Neuronal stem cell (in vitro differentiated cells): ENCODE measurements at places on chromosomes 3 and 15.

- DNase-seq = no peak
Observed at GRCh38 chr3:72517921-72518424, 330.3 kb downstream of the SHQ1 start.

DNA sequence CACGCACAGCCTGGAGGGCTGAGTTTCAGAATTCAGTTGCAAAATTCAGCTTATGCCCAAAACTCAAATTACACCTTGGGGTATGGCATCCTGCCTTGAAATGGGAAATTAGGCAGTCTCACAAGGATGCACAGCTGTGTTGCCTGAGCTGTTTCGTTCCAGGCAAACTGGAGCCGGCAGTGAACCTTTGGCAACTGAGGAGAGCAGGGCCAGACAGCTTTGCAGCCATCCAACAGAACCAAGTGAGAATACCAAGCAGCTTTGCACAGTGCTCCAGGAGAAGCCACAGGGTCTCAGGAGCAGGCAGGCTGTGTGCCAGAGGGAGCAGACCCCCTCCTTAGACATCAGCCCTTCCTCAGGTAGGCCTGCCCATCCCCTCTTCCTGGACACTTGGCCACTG lies 32.5 kb upstream of the BFSP2 start:
- no peak for DNase-seq

GRCh38 chr15:75131269-75131643 lies 70.4 kb upstream of the C15orf39 start:
- DNase-seq = no peak

DNA sequence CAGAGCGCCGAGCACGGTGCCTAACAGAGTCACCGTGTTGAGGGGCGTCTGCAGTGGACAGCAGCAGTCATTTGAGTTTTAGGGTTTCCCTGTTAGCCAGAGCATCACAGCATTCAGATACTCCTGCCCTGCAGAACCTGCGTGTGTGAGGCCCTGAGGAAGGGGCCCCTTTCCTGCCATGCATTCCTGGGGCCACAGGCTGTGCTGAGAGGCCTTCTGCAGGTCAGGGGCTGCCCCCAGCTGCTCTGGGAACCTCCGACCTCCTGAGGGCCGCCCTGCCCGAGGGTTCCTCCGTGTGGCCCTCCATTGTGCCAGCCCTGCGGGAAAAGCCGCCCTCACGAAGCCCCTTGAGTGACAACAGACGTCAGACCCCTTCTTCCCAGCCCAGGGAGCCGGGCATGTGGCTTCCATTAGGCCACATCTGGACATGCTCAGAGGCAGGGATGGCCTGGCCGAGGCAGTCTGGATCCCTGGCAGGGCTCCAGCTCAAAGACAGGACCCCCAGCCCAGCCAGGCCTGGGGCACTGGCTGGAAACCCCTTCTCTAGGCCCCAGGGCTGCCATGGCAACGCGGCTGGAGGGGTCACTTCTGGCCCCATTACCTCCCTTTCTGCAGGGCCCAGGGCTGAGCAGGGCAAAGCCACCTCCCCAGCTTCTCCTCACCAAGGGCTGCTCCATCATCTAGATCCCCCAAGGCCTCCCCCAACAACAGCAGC lies 25.3 kb downstream of the FBLN2 start:
- DNase-seq = no peak

- DNase-seq = no peak
Observed at GRCh38 chr3:138441256-138441655, 6.8 kb downstream of the ESYT3 start.

- no peak for DNase-seq
Observed at GRCh38 chr3:142272200-142272891, 47.0 kb upstream of the GK5 start.

GRCh38 chr3:197238842-197239241 lies 59.6 kb downstream of the DLG1 start:
- no peak for DNase-seq

- no peak for DNase-seq
Observed at GRCh38 chr3:21645121-21645897, 105.7 kb downstream of the ZNF385D start.

- DNase-seq = no peak
Observed at GRCh38 chr3:80238606-80239005, 470.8 kb upstream of the ROBO1 start.

DNA sequence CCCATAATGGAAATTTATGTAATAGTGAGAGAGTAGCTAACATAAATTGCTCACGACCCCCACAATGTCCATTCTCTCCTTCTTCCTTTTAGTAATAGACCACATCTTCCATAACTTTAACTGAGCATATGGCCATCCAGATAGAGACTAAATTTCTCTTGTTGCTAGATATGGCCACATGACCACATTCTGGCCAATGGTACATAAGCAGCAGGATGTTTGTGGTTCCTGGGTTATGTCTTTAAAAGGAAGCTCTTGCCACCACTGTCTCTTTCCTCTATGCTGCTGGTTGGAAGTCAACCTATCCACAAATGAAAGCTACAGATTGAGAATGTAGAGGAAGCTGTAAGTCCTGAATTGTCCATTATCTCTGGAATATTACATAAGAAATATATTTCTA lies 59.7 kb upstream of the NPHP3 start:
- no peak for DNase-seq

- no peak for DNase-seq
Observed at GRCh38 chr15:61336026-61336638, 107.0 kb upstream of the RORA start.

- no peak for DNase-seq
Observed at GRCh38 chr15:63446255-63446654, 58.1 kb upstream of the USP3 start.

DNA sequence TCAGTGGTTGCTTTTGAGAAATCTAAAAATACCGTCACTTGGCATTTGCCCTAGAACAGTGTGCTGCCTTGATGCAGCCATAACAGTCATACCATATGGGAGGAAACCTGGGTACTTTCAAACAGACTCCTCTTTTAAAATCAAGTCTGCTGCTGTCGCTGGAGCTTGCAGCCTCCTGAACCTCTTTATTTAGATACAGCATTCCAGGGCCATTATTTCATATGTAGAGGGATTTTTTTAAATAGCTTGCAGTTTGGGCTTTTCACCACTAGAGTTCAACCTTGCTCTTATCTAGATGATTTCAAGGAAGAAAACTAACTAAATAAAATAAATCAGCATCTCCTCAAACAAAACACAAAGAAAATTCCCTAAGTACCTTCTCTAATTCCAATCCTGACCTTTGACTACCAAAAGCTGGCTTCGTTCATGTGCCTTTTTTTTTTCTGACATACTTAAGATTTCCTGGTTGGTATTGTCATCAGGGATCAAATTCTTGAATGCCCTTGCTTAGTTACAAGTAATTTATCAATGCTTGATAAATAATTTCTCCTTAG lies 111.6 kb downstream of the KBTBD8 start:
- peak; percentile 40 for DNase-seq

DNA sequence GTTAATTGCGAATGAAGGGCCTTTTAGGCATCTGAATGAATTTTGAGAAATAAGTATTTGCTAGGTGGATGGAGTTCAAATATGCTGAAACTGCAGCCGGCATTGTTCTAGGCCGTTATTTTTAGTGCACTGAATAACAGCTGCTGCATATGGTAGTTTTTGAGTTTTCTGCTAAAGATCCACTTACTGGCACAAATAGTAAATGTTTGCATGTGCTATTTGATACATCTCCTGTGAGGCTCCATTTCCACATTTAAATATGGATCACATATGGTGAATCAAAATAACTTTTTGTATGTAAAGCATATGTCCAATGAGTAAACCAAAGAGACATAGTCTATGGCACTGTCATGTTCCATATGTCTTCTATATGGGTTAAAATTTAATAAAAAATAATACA lies 56.7 kb upstream of the CNTN4 start:
- DNase-seq = no peak

- DNase-seq = no peak
Observed at GRCh38 chr15:52008698-52009434, 10.2 kb upstream of the MAPK6 start.

GRCh38 chr15:61575597-61575996 lies 346.5 kb upstream of the RORA start:
- no peak for DNase-seq

DNA sequence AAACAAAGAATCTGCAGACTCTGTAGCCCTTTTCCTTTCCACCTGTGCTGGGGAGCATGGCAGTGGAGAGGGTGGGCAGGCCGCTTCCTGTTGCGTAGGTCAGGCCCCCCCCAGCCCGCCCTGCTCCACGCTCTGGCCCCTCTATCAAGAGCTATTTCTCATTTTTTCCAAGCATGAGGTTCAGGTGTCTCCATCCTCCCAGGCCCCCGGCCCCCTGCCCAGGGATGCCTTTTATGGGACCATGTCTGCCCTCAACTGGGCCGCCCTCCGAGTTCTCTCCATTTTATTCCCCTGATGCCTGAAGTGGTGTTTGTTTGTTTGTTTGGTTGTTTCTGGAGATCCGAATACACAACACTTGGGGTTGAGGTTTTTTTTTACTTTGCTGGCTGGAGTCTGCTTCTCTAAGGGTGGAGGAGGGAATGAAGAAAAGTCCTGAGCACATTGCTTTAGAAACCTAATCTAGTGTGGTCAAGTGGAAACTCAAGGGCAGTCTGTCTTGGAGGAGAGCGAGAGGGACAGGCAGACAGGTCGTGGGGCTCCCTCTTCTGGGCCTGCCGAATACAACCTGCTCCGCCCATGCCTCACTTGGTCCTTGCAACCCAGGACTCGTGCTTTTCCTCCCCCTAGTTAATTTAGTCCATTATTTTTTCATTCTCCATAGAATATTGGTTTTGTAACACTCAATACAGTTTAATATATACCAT lies 176.5 kb upstream of the LYSMD4 start:
- no peak for DNase-seq

DNA sequence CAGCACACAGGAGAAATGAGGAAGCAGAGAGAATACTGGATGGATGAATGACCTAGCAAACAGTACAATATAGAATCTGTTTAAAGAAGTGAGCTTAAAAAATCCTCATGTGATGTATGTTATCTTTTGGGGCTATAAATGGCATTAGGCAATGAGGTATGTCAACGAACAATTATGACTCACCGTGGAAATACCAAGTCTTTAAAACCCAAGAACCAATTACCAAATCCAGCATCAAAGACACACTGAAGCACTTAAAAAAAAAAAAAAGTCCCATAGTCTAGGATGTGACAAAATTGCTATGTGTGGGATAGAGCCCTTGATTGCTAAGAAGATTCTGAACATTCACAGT lies 36.3 kb upstream of the HERC1 start:
- DNase-seq = no peak

- DNase-seq = no peak
Observed at GRCh38 chr3:8979262-8979661, 16.0 kb upstream of the RAD18 start.

DNA sequence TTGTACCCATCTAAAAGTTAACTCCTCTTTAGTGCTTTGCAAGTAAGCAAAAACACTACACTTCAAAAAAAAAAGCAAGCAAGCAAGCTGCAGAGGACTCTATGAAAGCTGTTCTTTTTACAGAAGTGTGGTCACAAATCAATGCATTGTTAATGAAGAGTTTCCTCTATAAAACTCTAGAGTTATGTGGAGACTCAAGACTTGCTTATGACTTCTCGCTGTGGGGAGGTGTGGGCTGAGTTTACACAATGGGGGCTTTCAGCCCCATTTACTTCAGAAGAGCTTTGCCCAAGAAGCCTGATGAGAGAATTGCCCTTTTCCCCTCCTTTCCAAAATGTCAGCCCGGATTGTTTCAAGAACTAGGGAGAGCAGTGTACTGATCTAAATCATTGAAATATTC lies 144.4 kb downstream of the IGSF11 start:
- no peak for DNase-seq

DNA sequence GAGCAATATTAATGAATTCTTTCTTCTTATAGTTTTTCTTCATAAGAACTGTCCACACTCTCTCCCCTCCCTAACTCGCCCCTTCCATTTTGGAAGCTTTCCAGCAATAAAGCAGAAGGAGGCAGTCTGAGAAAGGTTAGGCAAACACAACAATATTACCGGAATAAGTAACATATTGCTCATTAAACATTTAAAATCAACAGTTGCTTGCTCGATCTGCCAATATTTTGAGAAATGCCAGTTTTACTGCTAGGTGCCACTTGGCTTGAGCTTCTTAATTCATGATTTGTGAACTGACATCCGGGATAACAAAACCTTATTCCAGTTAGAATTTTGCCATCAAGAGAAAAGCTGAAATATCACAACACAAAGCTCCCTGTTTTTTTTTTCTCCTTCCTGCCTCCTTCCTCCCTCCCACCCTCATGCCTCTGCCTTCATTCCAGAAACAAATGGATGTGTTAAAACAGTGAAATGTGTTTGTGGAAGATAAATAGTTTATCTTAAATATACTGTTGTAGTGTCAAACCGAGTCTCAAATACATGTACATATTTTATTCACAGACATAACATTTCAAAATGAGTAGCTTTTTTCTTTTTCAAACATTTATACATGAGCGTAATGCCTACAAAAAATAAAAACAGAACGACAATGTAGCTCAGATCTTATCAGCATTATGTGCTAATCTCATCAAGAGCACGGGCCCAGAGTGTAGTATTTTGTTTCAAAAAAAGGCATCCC lies 253.7 kb downstream of the GAP43 start:
- no peak for DNase-seq

- DNase-seq = no peak
Observed at GRCh38 chr15:98758224-98758623, 109.9 kb downstream of the IGF1R start.

DNA sequence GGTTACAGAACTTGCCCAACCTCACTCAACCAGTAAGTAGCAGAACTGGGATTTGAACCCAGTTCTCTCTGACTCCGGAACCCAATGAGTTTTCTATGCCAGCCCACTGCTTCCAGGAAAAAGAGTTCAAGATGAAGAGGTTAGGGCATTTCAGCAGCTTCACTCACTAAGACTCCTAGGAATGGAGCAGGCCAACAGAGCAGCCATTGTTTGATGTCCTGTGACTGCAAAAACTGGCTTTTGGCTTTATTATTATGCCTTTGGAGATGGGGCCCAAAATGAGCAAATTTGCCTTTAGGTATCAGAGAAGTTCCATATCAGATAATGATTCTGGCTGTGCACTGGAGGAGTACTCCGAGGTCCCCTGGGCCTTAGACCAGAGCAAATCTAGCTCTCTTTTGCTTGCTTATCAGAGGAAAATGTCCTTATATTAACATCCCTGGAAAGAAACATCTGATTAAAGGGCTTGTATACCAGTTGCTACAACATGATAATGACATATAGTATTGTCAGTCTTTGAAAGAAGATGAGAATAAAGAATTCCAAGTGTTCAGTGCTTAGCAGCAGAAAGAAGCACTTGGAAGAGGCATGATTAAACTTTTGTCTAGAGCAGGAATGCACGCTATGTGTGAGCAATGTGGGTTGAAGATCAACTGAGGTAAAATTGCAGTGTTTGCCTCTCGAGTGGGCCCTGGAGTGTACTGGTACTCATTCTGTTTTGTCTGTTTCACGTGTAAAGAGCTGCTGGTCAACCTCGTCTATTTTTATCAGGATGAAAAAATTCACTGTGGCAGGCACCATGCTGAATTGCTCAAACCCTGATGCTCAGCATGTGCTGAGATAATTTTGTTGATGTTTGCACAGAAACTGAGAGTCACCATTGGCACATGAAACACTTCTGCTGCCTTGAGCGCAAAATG lies 21.8 kb upstream of the KLHL24 start:
- no peak for DNase-seq

- no peak for DNase-seq
Observed at GRCh38 chr3:97822359-97822775, 556 bp downstream of the CRYBG3 start.
